ENCODE measurements at places on chromosomes 6 and 20.
A peak's percentile ranks its signal among the peaks of the same experiment; 100 is the strongest.

DNA sequence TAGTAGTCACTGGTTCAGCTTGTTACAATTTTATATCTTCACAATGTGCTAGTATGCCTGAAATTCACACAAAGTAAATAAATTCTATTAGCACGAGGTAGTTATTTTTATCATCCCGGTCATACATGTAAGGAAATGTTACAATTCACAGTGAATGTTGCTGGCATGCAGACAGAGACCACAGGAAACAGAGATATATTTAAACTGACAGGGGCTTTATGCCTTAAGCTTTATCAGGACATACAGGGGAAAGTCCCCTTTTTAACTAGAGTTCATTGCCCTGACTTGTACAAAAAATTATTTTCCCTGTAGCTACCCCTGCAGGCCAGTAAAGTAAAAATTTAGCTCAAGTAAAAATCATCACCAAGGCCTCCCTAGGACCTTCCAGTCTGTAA is 712.0 kb upstream of the NRSN1 start:
- no peak for DNase-seq

DNA sequence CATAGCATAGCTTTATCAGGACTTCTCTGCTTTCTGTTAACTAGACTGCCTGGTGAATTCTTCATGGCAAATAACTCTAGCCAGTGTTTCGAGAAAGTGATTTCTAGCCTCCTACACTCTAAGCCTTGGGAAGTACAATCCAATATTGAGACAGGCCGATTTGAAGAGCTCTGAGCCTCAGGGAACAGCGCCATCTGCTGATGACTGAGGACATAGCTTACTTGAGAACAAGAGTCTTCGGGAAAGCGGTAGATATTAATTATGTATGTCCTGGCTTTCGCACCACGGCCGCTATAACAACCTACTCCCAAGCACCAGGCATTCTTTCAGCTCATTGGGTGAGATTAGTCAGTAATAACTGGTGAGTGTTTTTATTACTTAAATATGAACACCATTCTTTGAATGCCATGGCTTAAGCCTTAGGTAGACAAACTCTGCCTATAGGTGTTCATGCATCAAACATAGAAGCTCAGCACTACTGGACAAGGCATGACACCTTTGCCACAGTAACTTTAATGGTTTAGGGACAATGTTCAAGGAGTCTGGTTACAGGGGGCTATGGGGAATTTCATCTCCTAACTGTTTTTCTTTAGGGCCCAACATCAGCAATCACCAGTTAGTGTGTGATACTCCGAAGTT is 518.6 kb downstream of the BMP2 start:
- peak; percentile 53 for DNase-seq

DNA sequence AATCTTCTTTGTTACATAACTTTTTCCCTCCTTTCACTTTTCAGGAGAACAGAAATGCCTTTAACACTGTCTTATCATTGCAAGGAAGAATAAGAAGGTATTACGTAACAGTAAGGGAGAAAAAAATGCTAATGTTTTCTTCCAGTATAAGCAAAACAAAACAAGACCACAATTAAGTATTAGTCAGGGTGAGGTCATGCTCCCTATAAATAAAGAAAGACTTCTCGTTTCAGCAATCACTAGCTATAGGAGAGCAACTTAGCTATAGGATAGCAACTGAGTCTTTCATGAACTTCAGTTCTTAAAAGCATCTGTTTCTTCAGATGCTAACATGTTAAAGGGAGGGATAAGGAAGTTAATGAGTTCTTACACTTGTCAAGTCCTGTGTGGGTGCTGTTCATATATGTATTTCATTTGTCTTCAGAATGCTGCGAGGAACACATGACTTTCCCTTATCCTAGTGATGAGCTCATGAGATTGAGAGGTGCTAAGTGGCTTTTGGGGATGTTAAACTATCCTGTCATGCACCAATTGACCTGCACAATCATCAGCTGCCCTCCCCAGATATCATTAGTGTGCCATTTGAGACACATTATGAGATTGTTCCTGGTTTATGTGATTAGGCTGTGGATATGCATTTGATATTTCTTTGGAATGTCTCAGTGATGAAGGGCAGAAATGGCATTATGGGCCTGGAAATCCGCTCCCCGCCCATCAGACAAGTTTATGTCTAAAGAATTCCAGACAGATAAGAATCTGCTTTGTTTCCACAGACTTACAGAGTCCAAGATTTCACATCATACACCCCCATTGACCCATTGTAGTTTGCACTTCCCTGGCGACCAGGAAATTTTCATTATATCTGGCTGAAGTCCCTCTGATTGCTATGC is 37.5 kb downstream of the LAMA4 start:
- no peak for DNase-seq

DNA sequence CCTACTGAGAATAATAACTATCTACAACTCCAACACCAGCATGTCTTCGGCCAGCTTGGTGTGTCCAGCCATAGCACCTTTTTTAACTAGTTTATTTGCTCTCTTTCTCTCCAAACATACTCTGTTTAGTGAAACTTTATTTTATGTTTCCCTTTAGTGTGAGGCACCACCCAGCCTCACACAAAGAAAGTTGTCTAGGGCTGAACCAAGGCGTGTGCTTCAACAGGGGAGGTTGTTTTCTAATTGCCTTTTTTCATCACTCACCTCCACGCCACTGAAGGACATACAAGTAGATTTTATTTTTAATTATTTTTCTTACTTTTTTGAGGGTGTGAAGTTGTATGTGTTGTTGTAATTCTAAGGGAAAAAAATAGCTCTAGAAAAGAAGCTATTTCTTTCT is 125.6 kb upstream of the MARCKS start:
- DNase-seq: no peak

DNA sequence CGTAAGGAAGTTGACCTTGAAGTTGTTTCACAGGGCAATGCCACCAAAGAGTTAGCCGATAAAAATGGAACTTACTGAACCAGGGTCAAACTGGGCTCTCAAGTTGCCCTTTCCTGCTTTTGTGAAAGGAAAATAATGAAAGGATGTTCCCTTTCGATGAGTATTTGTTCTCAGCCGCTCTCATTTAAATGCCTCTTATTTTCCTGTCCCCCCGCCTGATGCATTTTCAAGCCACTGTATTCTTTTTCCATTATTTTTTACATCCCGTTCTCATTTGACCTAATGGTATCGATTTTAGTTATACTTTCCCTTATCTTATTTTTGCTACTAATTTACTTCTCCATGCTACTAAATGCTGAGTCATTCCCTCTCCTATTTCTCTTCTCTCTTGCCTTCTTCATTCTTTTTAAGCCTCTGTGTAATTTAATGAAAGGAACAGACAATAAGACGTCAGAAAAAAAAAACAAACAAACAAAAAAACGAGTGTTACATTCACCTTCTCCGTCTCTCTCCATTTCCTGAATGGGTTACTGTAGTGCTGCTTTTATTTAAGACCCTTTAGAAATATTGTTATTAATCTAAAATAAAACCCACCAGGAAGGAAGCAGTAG is 655 bp upstream of the NDUFAF4 start:
- no peak for DNase-seq

DNA sequence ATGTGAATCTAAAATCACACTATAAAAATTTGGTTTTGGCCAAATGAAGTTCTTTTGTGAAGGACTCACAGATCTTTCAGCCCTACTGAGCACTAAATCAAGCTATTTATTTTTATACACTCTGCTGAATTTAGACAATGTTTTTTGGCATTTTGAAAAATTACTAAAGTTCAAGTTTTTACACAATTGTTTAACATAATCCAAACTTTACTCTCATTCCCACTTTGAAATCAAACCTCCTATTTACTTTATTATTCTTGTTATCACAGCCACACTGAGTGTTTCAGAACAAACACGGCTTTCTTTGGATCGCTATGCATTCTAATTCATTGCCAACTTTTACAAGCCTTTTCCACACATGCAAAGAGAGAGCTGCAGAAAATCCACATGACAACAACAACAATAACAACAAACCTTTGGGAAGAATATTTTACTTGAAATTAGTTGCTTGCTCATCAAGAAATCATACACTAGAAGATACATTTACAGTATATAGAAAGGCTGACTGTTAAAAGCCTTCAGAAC is 49.1 kb upstream of the TMEM30A start:
- no peak for DNase-seq

DNA sequence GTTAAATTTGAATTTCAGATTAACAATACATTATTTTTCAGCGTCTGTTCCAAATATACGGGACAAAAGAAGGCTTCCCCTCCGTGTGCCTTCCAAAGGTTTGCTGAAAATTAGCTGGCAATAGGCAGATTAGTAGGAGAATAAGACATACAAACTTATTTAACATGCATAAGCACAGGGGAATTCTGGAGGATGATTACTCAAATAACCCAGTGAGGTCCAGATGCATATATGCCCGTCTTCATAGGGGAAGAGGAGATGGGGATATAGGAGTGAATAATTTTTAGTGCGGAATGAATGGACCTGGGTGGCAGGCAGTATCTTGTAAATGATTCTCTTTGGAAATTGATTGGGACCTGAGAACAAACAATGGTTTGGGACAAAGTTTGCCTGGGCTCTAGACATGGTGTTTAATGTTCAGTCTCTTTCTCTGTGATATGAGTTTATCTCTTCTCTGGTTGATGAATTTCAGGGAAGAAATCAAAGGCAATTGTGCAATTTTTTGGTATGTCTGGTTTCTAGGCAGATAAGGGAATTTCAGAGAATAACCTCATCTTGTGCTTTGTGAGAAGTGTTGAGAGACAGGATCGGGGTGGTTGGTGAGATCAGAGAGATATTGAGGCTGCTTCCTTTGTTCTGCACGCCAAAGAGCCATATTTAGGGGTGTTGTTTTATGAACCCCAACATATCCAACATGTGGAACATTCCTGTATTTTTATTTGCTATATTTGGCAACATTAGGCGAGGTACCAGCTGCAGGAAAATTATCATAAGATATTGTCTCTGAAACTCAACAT is 63.7 kb downstream of the MKKS start:
- no peak for DNase-seq

DNA sequence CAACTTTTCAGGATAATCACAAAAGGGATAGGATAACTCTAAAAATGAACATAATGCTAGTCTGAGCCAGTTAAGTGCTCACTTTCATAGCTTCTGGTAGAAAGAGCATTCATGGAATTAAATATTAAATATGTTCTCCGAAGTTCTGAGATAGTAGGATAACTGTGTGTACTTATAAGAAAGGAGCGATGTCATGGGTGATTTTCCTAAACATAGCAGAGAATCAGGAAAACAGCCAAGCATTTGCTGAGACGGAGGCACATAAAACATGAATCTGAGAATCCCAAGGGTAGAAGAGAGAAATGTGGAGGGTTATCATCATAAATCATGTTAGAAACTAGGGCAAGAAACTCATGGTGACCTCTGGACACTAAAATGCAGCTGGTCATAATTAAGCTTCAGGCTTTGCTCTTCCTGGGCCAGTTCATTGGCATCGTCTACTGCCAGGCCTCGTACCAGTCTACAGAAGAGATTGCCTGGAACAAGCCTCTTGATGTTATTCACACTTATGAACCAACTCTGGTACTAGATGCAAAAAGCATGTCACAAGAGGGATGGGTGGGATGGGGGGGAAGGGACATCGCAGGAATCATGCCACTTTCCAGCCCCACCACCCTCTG is 436.6 kb downstream of the PRKN start:
- no peak for DNase-seq

- DNase-seq: no peak
These were observed 2177.4 kb upstream of the DEFB115 start for GRCh38 chr20:29079769-29080690.

DNA sequence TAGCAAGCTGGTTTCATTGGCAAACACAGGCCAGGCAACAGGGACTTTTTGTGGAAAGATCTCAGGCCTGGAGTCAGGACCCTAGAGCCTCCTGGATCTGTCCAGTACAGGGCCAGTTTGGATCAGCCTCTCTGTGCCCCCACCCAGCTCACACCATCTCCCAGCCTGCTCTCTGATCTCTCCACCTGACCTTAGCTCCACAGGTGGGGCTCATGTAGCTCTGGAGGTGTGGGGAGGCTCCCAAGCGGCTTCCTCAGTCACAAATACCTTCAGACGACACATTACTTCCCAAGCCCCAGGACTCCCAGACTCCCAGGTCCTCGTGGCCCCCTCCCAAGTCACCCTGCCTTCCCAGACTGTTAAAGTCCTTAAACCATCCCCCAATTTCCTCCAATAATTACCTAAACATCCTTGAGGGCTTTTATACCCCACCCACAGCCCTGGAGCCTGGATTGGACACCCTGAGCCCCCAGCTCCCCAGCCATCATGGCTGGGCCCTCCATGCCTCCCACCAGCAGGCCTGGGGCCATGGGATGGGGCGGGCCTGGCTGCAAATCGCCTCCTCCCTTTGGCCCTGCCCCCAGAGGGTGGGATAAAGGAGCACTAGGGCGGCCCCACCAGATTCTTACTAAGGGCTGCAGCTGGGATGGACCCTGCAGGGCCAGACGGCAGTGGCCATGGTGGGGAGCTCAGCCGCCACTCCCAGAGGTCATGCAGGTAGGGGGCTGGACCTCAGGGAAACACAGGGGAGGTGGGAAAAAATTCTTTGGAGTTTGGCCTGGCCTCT is 15.9 kb upstream of the FANCE start:
- DNase-seq: no peak

- DNase-seq: no peak
These were observed 142.1 kb downstream of the PXDC1 start for GRCh38 chr6:3609388-3609787.

DNA sequence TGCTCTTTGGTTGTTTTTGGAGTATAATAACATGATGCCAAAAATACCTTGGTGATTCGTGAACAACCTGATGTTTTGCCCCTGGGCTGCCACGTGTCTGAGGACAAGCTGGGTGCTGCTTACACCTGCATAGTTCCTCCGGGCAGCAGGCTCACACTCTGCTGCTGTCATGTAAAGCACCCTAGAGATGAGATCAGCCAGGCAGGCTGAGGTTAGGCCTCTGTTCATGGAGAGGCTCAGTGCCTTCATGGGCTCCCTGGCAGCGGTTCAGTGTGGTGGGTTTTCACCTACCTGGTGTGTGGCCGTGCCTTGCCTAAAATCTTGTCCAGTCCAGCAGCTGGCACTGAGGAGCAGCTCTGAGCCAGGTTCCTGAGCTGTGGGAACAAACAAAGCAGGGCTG is 60.1 kb upstream of the TAGAP start:
- no peak for DNase-seq

- no peak for DNase-seq
These were observed 128.8 kb downstream of the FOXO3 start for GRCh38 chr6:108689272-108690161.
